ENCODE measurements at places on chromosomes 12 and 14.

GRCh38 chr12:102300824-102301461 is 103.3 kb upstream of the PMCH start:
- no peak for DNase-seq

DNA sequence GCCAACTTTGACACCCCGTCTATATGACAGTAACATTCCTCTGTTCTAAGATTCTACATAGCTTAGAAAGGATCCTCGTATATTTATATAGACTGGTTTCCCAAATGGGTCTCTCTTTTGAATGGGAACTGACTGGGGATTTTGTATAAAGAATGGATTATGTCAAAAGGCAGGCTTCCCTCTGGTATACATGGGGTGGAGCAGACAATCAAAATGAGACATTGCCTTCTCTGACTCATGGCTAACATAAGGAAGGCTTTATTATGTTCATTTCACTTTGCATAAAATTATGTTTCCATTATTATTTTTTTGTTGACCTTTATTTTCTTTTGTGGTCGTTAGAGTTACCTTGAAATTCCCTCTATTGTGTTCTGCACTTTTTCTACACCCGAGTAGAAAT is 211.1 kb downstream of the ALG10B start:
- no peak for DNase-seq

GRCh38 chr14:91313154-91313850 is 68.8 kb upstream of the GPR68 start:
- DNase-seq, result no peak

GRCh38 chr14:65502676-65503124 is 90.2 kb downstream of the FUT8 start:
- no peak for DNase-seq

DNA sequence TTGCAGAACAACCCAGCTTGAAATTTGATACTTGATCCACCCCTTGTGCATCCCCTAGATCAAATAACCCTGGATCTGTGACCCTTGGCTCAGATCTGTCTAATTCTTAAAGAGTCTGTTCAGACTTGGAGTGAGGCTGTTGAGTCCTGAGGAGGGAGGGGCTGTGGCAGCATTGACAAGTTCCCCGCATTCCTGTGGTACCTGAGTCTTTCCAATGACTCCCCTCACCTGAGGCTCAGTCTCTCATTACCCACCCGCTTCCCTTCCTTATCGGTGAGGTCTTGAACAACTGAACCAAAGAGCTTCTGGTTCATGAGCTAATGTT is 16.1 kb upstream of the HDAC7 start:
- no peak for DNase-seq

DNA sequence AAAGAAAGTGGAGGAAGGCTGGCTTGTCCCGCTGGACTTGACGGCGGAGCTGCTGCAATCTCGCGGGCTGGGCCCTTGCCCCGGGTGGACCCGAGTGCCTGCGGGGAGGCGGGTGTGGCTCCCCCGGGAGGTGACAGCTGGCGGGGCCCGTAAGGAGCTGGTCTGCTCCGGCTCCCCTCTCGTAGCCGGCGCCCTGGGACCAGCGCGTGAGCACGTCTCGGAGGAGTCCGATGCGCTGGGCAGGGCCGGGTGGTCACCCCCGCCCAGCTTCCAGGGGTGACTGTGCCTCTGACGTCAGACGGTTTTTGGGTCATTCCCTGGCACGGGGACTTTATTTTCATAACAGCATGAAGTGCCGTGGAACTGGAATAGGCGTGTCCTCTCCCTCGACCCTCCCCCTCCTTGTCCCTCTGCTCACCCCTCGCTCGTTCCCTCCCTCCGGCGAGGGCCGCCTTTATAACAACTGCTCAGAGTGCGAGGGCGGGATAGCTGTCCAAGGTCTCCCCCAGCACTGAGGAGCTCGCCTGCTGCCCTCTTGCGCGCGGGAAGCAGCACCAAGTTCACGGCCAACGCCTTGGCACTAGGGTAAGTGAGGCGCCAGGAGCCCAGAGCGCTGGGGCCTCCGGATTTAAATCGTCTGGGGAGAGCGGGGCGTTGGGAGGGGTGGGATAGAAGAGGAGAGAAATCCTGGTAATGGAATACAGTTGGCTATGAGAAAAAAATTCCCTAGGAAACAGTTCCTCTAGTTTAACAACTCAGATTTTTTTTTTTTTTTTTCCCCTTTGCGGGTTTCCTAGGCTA is at the start of gene GPRC5A:
GPRC5A (plus strand) TSS at position 483 of the 801 bp plus-strand sequence. CDS start 16,688 bp downstream, outside the sequence.
- peak; percentile 73 for DNase-seq

DNA sequence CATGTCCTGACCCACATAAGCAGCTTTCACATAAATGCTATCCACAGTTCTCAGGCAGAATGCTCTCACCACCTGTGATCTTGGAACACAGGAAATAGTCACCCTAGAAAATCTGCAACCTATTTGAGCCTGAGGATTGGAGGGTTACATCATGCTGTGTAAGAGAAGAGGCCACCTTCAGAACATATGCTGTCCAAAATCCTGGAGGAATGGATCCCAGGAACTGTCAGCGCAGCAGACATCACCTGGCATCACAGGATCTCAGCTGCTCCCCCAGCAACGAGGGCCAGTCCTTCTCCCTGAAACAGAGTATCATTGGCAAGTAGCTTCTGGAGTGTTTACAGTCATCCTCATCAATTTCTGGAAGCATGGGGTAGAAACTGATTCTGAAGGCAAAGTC is 63.2 kb upstream of the LTA4H start:
- no peak for DNase-seq

DNA sequence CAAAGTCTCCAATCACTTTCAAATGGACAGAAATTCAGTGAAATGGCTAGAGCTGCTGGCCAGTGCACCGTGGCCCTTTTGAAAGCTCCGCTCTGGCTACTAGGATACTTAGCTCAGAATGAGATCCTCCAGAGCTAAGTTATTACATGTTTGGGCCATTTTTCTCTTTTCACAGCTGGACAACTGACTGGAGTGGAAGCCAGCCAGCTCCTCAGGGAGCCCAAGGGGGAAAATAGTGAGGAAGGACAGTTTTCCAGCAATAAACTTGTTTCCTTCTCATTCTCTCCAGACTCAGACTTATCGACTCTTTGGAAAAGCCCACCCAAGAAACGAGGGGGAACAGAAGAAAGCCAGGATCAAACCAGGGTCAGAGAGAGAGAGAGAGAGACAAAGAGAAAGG is 266.0 kb downstream of the KSR2 start:
- DNase-seq, result no peak

- no peak for DNase-seq
These were observed 214.9 kb upstream of the HMGA2 start for GRCh38 chr12:65609359-65609771.

DNA sequence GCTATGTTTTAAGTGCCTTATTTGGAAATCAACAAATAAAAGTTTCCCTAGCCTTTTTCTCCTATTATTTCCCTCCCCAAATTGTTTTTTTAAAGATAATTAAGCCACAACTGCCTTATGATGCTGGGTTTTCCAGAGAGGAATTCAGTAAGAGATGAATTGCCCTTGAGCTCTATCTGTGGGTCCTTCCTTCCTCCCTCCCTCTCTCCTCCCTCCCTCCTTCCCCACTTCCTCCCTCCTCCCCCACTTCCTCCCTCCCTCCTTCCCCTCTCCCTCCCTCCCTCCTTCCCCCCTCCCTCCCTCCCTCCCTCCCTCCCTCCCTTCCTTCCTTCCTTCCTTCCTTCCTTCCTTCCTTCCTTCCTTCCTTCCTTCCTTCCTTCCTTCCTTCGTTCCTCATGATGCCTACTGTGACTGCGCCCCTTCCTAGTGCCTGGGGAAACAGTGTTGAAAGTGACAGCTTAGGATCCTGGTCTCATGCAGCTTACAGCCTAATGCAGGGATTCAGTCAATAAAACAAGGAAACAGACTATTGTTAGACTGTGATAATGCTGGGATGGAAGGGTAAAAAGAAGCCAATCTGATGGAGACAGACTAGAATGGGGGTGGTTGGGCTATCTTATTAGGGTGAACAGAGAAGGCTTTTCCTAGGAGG is 1417.1 kb downstream of the AACS start:
- DNase-seq, result no peak

DNA sequence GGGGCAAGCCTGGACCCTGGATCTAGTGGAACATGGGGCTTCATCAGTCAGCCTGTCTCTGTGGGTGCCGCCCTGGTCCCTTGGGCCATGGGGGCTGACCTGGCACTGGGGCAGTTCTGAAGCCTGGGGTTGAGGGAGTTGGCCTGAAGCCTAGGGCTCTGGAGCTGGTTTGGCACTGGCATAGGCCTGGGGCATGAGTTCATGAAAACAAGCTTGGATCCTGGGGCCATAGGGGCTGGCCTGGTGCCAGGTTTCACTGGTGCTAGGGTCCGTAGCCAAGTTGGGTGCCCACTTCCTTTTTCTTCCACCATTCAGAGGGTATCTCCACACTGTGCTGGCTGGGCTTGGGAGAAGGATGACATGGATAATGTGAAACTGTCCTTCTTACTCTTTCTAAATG is 26.6 kb upstream of the ANO4 start:
- no peak for DNase-seq

GRCh38 chr12:125907351-125907750 is 842.1 kb downstream of the AACS start:
- DNase-seq, result no peak

- no peak for DNase-seq
These were observed 77.0 kb upstream of the BCL11B start for GRCh38 chr14:99348816-99349614.

DNA sequence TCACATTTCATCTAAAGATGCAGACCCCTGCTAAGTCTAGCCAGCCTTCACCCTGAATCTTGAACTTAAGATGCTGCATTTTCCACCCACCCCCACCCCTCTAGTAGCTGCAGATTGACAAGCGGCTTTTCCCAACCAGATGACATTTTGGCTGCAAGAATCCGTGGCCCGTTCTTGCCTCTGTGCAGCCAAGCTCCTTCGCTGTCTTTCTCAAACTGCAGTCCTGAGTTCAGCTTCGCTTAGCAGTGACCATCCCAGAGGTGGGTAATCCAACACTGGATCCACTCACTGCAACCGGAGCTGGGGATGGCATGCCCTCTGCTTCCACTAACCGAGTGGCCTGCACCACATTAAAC is 765 bp upstream of the NFYB start:
- no peak for DNase-seq

- DNase-seq, result peak; percentile 12
These were observed 47.6 kb downstream of the MYBPC1 start for GRCh38 chr12:101642115-101643067.

- no peak for DNase-seq
These were observed 6.2 kb downstream of the IFI27 start for GRCh38 chr14:94116701-94117100.

GRCh38 chr12:28456934-28457710 is 266.9 kb downstream of the CCDC91 start:
- no peak for DNase-seq
